ENCODE measurements at places on chromosomes 6 and 20.
A peak's percentile ranks its signal among the peaks of the same experiment; 100 is the strongest.

- no peak for DNase-seq
Observed at GRCh38 chr6:68343901-68344300, 291.2 kb upstream of the ADGRB3 start.

GRCh38 chr6:31299511-31299910 lies 27.6 kb upstream of the HLA-C start:
- no peak for DNase-seq

GRCh38 chr6:7732228-7732627 lies 6.3 kb downstream of the BMP6 start:
- DNase-seq, result no peak

GRCh38 chr6:166997768-166998255 lies 1.4 kb upstream of the CEP43 start:
- DNase-seq, result peak; percentile 23

DNA sequence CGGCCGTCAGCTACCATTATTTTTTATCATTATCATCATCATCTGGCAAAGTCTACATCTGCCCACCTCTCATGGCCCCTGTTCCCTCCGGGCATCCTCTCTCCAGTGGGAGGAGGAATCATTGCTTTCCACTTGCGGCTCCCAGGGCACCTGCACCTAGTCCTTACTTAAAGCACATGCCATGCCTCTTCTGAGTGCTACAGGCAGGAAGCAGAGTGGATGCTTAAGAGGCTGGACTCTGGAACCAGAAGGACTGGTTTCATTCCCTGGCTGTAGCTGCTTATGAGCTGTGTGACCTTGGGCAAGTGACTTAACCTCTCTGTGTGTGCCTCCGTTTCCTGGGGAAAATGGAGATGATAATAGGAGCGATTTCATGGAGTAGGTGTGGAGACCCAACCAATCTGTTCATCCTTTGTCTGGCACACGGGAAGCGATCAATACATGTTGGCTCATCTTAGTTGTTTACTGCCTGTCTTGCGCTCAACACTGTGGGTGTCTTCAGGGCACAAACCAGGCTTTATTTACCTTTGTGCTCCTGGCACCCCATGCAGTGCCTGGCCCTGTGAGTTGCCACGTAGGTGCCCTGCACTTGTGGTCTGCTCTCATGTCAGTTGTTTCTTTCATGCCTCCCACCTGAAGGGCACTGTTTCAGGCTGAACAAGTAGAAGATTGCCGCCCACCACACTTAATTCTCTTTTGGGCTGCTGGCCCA lies 317.0 kb upstream of the SULF2 start:
- no peak for DNase-seq

DNA sequence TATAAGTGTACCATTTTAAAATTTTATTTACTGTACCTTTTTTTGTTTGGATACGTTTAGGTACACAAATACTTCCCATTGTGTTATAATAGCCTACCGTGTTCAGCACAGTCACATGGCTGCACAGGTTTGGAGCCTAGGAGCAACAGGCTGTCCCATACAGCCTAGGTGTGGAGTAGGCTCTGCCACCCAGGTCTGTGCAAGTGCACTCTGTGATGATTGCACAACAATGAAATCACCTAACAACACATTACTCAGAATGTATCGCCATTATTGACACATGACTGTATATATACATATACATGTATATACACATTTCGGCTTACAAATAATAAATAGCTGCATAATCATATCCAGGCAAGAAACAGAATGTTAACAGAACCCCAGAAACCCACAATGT lies 15.4 kb downstream of the SERAC1 start:
- DNase-seq, result no peak

DNA sequence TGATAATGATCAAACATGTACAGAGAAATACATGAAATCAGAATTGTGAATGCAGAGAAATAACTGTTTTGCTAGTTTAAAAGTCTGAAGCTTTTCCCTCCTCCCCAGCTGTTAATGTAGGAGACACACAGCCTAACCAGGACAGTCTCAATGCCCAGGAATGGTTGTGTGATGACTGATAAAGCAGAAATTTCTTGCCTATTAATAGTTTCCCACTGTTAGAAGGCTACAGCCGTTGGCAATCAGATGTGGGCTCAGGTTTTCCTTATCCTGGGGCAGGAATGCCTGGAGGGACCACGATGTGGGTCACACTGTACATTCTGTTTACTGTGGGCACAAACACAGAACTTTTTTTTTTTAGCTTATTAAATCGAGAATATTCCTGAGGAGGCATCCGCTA lies 1.9 kb downstream of the PPP1R3D start:
- no peak for DNase-seq

DNA sequence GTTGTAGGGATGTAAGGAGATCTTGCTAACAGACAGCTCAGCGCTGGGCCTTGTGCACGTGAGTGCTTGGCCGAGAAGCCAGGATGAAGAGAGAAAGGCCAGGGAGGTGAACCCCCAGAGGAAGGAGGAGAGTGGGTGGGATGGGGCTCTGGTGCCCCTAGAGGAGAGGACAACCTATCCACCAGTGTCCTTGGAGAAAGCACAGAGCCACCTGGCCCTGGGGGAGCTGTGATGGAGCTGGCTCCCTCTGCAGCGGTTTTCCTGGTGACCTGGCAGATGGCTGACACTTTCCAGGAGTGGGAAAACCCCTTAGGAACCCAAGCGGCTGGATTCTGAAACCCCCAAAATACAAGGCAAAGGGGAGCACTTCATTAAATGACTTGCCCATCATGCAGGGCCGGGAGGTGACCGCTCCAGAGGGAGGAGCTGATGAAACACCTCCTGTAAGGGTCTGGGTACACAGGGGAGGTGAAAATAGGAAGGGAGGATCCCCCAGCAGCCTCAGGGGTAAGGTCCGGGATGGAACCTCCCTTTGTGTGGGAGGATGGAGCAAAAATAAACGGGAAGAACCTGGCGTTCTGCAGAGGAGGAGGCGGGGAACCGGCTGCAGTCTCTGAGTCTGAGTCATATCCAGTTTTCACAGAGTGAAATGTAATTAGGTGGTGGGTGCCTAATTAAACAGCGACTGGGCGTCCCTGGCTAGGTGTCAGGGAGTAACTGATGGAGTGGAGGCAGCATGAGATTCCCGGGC lies 80.4 kb downstream of the SULF2 start:
- no peak for DNase-seq

- DNase-seq, result no peak
Observed at GRCh38 chr6:104325341-104326172, 534.2 kb downstream of the HACE1 start.

GRCh38 chr20:48695255-48695654 lies 132.5 kb downstream of the PREX1 start:
- no peak for DNase-seq

GRCh38 chr20:7993238-7993637 lies 26.3 kb downstream of the TMX4 start:
- DNase-seq, result no peak

- DNase-seq, result no peak
Observed at GRCh38 chr20:56582542-56582941, 46.6 kb upstream of the TFAP2C start.

- no peak for DNase-seq
Observed at GRCh38 chr20:20573797-20574196, 138.6 kb downstream of the RALGAPA2 start.

DNA sequence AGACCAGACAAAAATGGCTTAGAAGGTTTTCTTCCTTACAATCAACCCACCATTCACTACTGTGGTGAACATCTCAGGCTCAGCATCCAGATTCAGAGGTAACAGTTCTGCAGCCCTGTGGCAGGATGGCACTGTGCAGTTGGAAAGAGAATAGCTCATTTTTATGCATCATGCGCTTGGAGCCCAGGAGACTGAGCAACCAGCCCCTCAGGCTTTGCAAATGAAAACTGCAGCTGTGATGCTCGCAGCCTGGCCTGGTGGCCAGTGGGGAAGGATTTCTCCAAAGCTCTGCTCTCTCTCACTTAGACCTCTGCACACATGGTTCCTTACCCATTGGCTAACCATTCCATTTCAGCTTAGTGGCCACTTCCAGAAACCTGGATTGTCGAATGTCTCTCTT lies 45.8 kb downstream of the GABRR2 start:
- no peak for DNase-seq

DNA sequence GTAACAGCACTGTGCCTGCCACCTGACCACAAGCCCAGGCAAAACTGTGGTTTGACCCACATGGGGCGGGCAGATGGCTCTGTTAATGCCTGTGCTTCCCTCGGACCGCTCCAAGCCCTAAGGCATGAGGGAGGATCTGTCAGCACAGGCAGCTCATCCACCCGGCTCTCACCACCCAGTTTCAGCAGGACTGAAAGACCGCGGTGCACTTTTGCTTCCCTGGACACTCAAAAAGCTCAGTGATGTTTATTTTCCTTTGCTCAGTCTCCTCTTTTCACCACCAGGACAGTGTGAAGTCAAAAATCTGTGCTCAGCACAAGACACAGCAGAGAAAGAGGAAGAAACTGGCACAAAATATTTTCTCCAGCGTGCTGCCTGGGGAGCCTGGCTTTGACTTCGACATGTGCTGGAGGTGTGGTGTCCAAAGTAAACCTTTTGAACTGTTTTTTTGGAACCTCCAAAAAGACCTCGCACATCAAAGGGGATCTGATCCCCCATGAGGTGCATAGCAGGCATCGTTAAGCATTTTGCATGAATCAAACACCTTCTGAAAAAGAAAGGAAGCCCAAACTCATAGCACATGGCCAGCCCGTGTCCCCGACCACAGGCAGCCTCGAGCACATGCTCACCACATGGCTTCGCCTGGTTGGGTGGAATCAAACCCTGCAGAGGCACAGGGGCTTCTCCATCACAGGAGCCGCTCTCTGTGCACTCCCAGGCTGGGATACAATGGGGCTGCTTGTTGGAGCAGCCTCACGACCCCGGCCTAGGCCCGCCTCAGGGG lies 441.7 kb upstream of the JARID2 start:
- DNase-seq, result no peak

DNA sequence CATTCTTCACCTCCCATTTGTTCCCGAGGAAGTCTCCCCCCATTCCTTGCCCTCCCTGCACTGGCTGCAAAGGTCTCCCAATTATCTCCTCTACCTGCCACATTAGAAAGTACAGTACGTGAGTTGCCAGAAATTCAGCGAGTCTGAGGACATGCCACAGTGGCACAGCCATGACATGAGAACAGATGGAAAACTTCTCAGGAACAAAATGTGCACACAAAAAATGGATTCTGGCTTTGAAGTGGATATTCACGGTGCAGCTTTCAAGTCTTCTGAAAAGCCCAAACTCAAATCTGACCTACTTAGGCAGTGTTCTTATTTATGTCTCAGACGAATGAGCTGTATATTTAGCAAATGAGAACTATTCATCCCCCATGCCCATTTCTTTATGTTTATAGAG lies 269.1 kb upstream of the ARID1B start:
- DNase-seq, result no peak

GRCh38 chr6:162719528-162719927 lies 8.0 kb downstream of the PRKN start:
- DNase-seq, result no peak

DNA sequence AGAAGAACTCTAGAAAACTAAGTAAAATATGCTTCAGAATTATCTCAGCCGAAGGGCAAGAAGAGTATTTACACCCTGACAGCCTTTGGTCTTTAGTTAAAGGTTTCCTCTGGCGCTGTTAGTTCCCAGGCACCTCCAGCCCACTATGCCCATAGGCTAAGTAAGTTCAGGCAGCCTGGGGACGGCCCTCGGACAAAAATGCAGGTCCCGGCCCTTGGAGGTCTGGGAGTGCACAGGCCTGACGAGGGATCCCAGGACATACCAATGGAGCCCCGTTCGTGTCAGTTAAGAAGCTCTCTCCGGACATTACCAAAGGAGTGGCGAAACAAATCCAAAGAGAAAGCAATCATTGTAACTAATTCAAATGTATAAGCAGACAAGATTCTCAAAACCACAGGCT lies 311.8 kb downstream of the CD83 start:
- no peak for DNase-seq

DNA sequence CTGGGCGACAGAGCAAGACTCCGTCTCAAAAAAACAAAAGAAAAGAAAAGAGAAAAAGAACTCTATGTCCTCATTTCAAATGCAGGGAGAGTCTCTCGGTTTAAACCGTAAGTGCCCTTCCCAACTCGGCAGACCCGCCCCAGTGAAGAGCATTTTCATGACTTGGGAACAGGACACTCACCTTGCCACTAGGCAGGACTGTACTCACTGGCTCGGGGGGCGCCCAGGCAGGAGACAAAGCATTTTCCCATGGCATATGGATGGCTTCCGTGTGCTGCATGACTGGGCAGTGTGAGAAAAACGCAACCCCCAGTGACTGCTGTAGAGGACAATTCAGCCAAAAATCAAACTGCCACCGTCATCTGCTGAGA lies 23.7 kb upstream of the MRGBP start:
- DNase-seq, result no peak

- DNase-seq, result no peak
Observed at GRCh38 chr20:58433029-58433647, 44.1 kb downstream of the VAPB start.

DNA sequence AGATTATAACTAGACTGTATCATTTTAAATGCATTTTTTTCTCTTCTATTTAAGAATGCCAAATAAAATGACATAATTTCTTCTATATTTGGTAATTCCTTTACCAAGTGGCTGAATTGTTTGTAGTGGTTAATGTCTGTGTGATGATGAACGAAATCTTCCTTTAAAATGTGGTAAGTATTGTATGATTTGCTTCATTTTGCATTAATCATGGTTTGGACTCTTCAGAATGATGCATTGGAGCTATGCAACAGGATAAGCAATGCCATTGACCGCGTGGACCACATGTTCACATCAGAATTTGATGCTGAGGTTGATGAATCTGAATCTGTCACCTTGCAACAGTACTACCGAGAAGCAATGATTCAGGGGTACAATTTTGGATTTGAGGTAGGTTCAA lies 99.6 kb downstream of the MAP3K4 start:
- no peak for DNase-seq

GRCh38 chr20:3749087-3749688 lies 16.7 kb downstream of the HSPA12B start:
- no peak for DNase-seq

DNA sequence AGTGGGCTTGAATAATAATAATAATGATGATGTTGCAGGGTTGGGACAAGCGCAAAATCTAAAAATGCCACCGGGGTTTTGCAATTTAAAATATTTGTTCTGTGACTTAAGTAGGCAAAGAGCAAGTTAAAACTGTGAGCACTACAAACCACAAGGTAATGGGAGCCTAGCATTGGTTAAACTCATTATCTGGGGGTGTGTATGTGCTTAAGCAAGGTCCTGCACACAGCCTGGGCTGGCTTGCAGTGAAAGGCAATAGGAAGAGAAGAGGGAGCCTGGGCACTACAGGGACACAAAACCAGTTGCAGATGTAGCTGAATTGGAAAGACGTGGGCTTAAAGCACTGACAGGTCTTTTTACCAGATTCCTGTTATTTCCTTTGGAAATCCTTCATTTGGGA lies 11.7 kb downstream of the SIM1 start:
- no peak for DNase-seq
